ENCODE measurements at places on chromosomes 4 and X.

- DNase-seq: no peak
These were observed 17.9 kb downstream of the METAP1 start for GRCh38 chr4:99013402-99013843.

DNA sequence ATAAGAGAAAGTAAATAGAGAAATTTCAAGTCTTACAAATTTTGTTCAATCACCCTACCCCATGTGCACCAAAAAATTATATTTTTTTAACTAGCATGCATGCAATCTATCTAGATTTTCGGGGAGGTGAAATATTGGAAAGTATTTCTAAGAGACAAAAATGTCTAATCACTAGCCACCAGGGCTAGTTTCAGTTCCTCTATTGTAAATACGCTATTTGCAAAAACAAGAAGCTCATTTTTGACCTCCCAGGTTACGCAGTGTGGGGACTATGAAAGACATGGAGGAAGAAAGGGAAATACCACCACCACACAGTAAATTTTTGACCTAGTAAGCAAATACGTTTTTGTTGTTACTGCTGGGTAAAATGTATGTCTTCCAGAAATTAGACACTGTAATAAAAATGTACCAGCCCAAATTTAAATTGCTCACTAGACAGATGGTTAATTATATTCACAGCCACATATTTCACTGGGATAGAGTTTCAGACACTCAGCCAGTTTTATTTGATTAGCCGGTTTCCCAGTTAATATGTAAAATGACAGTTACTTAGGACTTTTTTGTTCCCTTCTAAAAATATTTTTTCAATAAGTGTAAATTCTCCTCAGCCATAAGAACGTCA, 2.2 kb downstream of the NEXMIF start:
- no peak for DNase-seq

DNA sequence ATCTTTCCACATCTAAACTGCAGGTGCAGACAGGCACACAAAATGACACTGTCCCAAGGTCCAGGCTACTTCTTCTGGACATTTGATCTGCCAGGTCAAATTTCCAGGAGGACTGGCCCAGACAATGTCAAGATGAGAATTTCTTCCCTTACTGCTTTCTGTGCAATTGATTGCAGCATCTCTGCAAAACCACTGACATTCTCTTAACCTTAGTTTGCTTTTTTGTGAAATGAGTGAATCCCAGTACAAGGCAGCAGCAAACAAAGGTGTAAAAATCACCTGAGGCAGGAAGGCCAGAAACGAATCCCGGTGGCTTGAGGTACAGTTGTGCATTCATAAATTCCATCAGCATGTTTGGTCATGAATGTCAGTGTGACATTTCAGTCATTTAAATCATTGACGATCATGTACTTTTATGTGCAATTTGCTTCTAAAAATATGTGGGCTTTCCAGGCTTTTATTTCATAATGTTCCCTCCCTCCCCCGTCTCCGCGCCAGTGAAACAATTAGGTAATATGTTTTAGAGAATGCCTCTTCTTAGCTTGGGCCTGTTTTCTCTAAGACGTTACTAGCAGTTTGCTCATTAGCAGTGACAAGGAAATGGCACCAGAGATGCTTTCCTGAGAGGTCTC, 39.1 kb downstream of the NHS start:
- no peak for DNase-seq

DNA sequence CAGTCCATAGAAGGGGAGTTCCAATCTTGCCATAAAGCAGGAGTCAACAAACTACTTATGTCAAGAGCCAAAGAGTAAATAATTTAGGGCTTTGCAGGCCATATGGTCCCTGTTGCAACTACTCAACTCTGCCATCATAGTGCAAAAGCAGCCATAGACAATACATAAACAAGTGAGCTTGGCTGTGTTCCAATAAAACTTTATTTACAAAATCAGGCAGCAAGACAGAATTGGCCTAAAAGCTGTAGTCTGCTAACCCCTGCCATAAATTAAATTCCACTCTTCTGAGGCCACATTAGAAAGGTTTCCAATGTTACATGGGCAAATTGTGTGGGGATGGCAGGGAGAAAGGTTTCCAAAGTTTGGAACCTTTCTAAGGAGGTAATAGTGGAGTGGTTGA, 14.7 kb downstream of the TRMT2B start:
- no peak for DNase-seq

DNA sequence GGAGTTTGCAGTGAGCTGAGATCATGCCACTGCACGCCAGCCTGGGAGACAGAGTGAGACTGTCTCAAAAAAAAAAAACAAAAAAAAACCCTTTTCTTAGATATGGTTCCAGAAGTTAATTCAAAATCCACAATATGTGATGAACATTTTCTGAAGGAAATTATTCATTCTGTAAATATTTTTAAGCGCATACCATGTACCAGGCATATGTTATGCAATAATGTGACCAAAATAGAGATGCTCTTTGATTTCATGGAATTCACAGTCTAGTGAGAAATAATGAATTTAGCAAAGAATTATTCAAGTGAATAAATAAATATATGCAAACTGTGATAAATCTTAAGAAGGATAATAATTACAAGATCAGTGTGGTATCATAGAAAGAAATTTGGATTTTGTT, 174.7 kb downstream of the GC start:
- no peak for DNase-seq

DNA sequence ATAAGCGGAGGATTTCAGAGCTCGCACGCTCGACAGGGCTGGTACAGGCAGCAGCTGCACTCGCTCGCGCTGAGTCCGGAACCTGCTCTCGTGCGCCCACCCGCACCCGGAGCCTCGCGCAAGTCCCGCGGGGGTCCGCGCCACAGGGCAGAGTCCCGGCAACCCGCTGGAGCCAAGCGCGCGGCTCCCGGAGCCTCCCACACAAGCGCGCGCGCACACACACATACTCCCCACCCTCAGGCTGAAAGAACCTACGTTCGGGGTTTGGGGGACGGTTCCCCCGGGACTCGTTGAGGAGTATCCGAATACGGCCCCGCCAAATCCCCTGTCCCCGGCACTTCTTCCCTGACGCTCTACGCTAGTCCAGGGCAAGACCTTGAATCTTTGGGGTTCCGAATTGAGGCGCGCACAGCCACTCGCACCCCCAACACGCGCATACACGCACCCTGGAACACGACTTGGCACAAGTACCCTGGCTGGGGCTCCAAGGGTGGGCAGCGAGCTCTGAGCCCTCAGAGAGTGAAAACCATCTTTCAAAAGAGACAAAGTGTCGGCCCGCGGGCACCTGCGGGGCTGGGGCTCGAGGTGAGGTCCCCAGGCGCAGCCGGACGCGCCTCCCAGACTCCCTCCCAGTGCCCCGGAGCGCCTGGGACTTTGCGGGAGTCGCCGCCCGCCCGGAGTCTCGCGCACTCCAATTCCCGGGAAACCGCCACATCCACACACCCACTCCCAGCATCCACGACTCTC, 952 bp downstream of the ANOS1 start:
- no peak for DNase-seq

- no peak for DNase-seq
These were observed 155.5 kb downstream of the RAB28 start for GRCh38 chr4:13328591-13328990.

- no peak for DNase-seq
These were observed 2371.8 kb downstream of the PCDH7 start for GRCh38 chr4:33091961-33092360.

DNA sequence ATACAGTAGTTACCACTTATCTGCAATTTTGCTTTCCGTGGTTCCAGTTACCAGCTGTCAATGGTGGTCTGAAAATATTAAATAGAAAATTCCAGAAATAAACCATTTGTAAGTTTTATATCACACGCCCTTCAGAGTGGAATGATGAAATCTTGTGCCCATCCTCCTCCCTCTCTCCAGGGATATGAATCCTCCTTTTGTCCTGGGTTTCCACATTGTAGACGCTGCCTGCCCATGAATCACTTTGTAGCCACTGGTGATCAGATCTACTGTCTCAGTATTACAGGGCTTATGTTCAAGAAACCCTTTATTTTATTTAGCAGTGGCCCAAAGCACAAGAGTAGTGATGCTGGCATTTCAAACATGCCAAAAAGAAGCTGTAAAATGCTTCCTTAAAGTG, 198.6 kb downstream of the KCNIP4 start:
- DNase-seq: no peak

DNA sequence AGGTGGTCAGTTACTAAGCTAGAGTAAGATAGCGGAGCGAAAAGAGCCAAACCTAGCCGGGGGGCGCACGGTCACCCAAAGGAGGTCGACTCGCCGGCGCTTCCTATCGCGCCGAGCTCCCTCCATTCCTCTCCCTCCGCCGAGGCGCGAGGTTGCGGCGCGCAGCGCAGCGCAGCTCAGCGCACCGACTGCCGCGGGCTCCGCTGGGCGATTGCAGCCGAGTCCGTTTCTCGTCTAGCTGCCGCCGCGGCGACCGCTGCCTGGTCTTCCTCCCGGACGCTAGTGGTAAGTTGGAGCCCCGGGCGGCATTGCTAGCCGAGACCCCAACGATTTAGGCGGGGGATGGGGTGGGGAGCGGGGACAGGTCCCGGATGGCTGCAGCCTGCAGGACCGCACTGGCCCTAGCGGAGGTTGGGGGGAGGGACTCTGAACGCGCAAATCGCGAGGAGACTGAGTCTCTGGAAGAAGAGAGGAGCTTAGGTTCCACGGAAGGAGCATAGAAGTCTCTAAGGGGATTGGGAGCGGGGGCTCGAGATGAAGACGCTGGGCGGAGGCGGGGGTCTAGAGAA, 573 bp downstream of the HTR2C start:
- DNase-seq: no peak

DNA sequence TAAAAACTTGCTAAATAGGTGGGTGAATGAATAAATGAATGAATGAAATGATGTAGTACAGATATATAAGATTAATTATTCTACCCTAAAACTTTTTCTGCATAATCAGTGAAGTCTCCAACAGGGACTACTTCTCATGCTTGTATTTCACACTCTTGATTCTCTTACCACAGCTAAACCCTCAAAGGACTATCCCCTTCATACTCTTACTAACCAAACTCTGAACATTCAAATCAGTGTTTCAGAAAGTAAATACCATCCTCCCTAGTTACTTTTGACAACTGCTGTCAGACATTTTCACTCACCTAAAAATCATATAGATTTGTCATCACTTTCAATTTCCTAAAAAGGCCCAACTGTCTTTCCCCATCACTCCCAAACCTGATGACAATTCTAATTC, 234.3 kb upstream of the HHIP start:
- no peak for DNase-seq

- no peak for DNase-seq
These were observed 199.9 kb downstream of the PCDH7 start for GRCh38 chr4:30920043-30920442.

DNA sequence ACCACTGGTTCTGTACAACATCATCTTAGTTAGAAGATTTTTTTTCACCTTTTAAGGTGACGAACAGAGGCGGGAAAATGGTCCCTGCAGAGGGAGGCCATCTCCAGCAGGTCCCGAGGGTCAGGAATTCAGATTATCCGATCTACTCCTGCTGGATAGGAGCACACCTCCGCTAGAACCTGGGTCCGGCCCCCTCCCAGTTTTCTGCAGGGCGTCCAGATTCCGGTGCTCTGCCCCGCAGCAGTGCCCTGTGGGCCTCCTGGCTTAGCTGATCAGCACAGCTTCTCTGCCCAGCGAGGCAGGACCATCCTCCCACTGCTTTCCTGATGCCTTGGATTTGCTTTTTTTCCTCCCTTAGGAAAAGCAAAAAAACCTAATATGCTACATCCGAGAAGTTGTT, 2.3 kb downstream of the TBL1X start:
- no peak for DNase-seq

DNA sequence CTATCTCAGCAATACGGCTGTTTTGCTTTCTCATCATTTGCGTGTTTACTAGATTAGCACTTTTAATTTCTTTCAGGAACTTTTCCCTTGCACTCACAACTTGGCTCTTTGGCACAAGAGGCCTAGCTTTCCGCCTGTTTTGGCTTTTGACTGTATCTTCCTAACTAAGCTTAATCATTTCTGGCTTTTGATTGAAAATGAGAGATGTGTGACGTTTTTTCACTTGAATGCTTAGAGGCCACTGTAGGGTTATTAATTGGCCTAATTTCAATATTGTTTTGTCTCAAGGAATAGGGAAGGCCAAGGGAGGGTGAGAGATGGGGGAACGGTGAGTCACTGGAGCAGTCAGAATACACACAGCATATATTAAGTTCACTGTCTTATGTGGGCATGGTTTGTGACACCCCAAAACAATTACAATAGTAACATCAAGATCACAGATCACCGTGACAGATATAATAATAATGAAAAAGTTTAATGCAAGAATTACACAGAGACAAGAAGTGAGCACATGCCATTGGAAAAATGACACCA, 27.3 kb downstream of the MND1 start:
- no peak for DNase-seq

DNA sequence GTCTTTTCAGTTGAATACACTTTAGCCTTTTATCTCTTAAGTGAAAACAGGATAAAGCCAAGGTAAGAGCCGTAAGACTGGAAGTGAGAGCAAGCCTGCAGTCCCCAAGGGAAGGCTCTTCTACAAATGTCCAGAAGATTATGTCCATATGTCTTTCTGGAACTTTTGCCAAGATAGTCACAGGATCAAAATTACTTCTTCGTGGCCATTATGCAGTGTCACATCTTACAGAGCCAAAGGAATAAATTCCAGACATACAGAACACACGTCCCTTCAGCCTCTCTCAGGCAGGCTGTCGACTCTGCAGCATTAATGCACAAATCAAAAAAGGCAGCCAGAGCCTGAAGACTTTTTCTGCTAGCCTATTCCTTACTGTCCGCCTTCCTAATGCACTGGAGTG, 10.9 kb upstream of the GATB start:
- DNase-seq: no peak

GRCh38 chrX:39336671-39337311, 535.5 kb downstream of the MID1IP1 start:
- DNase-seq: no peak

DNA sequence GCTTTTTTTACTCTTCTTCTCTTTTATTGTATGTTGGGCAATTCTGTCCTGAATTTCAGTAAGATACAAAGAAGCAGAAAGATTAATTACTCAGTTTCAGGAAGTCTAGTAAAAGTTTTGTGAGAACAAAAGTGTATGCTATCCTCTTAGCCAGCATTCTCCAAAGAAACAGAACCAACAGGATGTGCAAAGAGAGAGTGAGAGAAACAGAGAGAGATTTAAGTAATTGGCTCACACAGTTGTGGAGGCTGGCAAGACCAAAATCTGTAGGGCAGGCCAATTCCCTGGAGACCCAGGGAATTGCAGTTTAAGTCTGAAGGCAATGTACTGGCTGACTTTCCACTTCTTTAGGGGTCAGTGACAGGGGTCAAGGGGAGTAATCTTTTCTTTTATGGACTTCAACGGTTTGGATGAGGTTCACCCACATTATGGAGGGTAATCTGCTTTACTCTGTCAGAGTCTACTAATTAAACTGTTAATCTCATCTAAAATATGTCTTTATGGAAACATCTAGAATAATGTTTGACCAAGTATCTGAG, 59.2 kb upstream of the SLC39A8 start:
- no peak for DNase-seq

DNA sequence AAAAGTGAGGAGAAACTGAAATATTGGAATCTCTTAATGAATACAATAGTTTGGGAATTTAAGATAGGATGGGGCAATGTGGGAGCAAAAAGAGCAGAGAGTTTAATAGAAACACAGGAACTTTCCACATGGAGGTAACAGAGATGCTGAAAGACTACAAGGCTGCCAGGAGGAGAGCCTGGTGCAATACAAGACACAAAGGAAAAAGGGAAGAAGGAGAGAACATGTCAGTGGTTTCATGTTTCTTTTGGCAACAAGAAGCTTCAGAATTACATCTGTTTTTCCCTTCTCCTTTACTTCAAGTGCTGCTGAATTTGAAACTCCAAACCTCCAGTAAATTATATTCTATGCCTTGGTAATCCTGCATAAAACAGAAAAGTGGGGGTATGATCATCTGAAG, 474.3 kb downstream of the FAT4 start:
- DNase-seq: no peak

- DNase-seq: no peak
These were observed 182.5 kb upstream of the TBL1X start for GRCh38 chrX:9282325-9282724.
